CD4-positive, alpha-beta T cell treated with Interleukin-21 for 1 hour (primary cell): ENCODE measurements at places on chromosomes 1 and 21.

- DNase-seq, result no peak
These were observed 22.4 kb downstream of the CASZ1 start for GRCh38 chr1:10773851-10774614.

DNA sequence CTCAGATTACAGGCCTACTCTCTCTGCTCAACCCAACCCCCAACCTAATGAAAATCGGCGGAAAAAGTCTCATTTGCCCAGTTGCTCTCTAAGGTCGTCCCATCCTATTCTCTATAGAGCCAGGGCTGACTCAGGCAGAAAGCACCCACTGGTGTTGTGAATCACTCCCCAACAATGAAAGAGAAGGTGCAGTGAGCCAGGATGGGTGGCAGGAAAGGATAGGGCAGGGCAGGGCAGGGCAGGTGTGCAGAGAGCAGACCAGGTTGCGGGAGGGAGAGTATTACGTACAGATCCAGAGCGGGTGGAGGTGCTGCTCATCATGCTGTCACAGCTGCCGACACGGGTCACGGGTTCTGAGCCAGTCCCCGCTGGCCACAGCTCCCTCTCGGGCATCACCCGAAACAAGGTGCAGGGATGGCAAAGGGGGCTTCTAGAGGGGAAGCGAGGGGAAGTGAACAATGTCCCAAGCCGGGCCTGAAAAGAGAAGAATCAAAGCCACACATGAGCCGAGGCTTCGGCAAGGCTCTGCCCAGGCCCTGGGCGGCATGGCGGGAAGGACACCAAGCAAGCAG is 5.3 kb downstream of the C1orf116 start:
- DNase-seq, result no peak

DNA sequence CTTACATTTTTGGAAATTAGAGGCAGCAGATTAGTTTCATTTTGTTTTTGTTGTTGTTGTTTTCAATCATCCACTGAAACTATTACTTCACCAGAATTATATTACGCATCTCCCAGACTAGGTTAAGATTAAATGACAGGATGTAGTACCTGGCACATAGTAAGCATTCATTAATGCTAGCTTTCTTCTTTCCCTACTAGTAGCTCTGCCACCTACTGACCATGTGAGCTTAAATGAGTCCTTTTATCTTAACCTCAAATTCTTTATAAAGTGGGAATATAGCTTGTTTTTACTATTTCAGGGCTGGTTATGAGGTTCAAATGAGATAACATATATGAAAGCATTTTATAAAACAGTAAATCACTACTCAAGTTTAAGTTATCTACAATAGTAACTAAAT is 10.2 kb upstream of the ASPM start:
- no peak for DNase-seq

DNA sequence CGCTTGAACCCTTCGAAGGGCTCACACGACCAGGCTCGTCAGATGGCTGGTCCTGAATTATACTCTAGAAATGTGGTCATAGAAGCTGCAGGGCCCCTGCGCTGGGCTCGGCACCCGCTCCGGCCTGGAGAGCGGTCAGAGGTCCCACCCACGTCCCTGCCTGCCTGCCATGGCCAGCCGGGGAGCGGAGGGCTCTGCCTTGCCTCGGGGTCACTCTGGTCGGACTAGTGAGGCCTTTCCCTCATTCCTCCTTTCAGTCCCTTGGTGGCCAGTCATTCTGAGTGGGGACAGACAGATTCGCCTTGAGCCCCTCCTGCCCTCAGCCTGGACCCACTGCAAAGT is 529 bp upstream of the MARCKSL1 start:
- DNase-seq, result no peak

DNA sequence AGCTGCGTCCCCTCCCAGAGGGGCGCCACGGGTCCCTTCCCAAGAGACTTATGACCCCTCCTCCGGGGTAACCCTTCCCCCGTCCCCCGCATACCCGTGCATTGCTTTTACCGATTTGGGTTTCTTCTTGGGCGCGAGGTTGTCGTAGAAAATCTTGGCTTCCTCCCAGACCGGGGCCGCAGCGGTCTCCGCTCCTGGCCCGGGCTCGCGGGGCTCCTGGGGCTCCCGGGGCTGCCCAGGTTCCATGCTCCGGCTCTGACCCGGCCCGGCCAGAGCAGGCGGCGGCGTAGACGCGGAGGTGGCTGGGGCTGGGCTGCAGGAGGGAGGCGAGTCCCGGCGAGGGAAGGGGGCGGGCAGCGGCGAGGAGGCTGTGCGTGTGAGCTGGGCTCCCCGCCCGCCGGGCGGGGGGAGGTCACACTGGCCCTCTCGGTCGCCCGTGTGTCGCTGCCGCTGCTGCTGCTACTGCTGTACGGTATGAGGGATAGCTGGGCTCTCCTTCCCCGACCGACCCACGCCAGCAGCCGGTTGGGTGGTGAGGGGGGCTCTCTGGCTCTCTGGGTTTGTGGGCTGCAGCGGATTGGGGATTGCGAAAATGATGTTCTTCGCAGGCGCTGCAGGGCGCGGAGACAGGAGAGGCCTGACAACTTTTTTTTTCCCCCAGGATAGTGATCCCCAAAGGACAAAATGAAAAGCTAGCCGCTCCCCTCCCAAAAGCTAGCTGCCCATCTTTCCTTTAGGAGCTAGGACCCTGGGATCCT is at the start of gene NT5C1A:
TSS of gene NT5C1A (minus strand) at position 315 of the 758 bp plus-strand sequence. CDS start at position 246, 69 bp downstream.
- DNase-seq, result no peak
